ENCODE measurements at places on chromosomes 2 and 18.
A peak's percentile ranks its signal among the peaks of the same experiment; 100 is the strongest.

DNA sequence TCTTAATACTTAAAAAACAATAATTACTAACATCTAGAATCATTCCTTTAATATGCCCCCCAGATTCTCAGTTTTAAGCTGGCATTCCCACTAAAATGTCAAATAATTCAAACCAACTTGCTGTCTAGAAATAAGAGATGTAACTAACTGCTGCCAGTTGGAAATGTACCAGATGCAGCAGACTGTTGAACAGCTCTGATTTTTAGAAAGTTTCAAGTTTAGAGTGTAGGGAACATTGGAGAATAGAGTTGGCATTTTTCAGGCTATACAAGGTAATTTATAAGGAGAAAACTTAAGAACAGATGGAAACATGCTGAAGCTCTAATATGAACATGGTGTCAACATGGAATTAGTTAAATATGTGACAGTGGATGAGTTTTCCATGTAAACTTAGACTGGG lies 101.4 kb downstream of the PTRHD1 start:
- no peak for DNase-seq

DNA sequence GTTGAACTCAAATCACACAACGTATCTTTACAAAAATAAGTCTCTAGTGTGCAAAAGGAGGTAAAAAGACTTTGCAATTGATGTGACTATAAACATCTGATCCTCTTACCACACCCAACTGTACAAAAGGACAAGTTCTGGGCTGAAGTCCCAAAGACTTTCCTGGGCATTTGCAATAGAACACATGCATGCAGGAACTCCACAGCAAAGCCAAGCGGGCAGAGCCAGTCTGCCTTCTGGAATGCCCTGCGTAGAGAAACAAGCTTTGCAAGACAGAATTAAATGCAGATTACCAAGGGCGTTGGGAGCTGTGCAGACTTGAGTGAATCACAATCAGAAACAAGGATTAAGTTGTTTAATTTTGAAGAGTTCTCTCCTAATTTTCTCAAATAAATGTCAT lies 208.4 kb upstream of the ZNF521 start:
- DNase-seq: no peak

GRCh38 chr2:59025157-59025757 lies 784.1 kb upstream of the FANCL start:
- DNase-seq: no peak

GRCh38 chr2:76257802-76258201 lies 547.1 kb upstream of the GCFC2 start:
- no peak for DNase-seq

DNA sequence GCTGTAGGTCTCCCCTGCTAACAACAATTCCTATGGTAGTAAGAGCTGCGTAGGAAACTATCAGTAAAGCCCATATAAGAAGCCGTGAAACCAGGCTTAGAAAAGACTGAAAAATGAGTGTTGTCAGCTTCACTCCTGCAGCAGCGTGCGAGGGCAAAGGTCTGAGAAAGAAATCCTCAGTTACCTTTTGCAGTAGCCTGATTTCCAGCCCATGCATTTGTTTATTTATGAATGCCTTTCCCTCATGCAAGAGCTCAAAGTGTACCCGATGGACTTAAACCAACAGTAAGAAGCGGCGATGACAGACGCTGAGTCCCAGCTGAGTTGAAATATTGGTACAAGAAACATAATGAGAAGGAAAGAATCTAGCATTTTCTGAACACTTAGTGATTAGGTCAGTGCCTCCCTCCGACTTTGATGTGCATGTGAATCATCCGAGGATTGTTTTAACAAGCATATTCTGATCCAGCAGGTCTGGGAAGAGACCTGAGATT lies 15.0 kb upstream of the POLI start:
- DNase-seq: no peak

DNA sequence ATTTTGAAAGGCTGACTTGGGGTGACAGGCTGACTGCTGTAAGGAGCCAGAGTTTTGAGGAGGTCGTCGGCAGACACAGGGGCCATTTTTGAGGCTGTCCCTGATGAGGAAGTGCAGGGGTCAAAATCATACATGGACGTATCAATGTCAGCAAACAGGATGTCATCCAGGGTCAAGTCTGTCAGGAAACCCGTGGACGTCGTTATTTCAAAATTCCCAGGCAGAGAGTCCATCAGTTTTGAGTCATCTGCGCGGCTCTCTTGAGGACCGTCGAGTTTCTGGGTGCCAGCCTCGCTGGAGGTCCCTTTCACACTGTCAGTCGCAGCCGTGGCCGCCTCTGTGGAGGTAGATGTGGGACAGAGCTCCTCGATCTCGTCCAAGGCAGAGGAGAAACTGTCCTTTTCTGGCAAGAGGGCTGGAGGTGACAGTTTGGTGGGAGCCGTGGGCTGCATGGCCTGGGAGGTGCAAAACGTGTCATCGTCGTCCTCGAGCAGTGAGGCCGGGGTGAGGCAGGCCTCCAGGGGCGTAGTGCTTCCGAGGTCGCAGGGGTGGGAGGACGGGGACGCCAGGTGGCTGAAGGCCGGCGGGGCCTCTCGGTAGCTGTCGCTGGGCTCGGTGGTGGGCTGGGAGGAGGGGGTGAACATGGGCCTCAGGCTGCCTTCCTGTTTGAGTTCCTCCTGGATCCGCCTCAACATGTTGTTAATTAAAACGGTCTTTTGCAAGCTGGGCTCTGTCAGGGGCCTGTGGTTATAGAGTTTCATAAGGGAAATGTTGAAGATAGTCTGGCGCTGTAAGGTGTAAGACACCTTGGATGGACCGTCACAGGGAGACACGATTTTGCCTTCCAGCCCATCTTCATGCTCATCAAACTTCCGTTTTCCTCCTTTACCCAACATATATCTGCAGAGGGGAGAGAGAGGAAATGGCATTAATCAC lies 17.5 kb downstream of the SERTAD2 start:
- DNase-seq: no peak

GRCh38 chr2:240498958-240499260 lies 58.9 kb downstream of the ANKMY1 start:
- DNase-seq: no peak

DNA sequence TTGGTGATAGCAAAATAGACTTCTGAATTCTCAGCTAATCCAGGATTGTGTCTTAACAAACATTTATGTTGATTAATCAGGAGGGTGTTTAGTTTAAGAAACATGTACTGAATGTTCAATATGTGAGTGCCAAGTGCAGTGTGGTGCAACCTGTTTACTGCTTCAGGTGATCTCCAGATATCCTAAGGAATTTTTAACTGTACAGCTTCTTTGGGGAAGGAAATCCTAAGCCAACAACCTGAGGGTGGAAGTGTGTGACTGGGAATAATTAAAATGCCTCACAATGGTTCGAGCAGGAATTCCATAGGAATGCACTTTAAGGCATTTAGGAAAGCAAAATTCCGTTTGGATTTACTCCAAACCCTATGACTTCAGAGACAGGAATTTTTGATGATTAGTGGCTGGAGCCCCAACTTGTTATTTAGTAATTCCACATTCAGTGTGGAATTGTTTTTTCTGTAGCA lies 16.4 kb downstream of the CRIM1 start:
- no peak for DNase-seq

- no peak for DNase-seq
Measured at GRCh38 chr2:127228102-127228501, 8.0 kb upstream of the CYP27C1 start.

DNA sequence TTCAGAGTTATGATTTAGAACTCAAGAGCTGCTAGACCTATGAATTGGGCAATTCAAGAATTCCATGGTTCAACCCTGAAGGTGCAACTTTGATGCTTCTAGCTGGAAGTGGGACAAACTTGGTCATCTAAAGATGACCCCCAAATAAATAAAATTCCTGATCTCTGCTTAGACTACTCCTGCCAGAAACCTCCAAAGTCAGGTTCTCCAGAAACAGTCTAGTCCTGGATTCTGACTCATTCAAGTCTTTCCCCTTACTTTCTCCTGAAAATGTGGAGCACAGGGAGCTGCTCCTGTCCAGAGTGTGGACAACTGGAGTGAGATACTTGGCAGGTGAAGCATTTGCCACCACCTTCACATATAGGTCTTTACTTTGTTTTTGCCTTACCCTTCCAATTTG lies 557.7 kb upstream of the TNP1 start:
- no peak for DNase-seq

- no peak for DNase-seq
Measured at GRCh38 chr2:95265182-95265581, 9.1 kb upstream of the PROM2 start.

DNA sequence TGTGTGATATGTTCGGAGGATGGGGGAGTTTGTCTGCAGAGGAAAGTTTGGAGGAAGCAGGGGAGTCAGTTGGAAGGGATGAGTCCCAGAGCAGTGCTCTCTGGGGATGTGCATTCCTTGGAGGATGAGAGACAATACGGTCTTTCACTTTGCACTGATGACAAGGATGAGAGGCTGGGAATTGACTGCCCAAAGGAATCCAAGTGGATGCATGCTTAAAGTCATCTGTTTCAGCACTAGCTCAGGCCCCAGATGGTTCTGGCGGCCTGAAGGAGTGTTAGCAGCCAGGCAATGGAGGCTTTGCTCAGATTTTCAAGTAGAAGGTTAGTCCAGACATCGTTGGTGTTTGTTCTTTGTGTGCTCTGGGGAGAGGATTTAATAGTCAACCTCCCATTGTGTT lies 100.2 kb downstream of the CRIM1 start:
- no peak for DNase-seq

GRCh38 chr18:54151376-54151775 lies 73.1 kb downstream of the MBD2 start:
- no peak for DNase-seq

DNA sequence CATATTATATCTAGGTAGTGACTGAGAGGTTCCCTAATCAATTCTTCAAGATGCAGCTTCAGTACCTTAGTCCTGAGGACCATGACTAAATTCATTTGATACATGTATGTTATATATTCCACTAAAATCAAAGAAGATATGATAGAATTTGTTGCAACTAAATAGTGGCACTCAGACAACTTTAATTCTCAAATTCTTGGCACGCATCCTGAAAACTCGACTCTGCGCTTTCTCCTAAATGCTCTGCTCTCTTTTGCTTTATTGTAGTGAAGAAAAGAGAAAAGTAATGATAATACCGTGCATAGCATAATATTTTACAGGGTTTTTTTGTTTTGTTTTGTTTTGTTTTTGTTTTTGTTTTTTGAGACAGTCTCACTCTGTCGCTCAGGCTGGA lies 475.3 kb downstream of the ARHGAP15 start:
- no peak for DNase-seq

GRCh38 chr2:144472911-144473310 lies 47.0 kb downstream of the ZEB2 start:
- DNase-seq: no peak

- peak; percentile 13 for DNase-seq
Measured at GRCh38 chr2:26178746-26179436, 6.0 kb downstream of the GAREM2 start.

GRCh38 chr2:170436077-170436943 lies 258.4 kb downstream of the MYO3B start:
- no peak for DNase-seq

GRCh38 chr18:9437672-9438071 lies 37.6 kb upstream of the RALBP1 start:
- no peak for DNase-seq

DNA sequence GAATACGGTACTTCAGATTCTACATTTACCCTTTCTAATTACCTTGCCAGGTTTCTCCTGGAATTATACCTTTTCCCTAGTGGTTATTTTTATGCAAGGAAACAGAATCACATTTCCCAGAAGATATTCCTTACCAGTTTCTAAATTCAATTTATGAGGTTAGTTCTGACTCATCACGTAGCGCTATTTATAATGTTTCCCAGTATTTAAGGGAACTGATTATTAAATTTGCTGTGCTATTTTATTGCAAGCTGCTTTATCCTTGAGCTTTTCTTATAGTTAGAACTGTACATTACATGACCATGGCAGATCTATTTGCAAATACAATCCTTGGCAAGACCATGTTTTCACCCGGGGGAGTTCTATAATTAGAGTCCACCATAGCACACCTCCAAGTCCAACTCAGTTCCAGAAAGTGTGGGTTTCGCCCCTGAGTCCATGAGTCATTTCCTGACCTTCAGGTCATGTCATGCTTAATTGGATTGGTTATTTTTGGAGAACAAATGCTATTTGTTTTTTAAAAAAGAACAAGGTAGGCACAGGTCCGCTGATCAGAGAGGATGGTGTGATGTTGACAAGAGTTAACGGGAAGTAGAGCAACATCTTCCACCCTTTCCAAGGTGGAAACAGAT lies 126.6 kb downstream of the ZNF532 start:
- DNase-seq: no peak

DNA sequence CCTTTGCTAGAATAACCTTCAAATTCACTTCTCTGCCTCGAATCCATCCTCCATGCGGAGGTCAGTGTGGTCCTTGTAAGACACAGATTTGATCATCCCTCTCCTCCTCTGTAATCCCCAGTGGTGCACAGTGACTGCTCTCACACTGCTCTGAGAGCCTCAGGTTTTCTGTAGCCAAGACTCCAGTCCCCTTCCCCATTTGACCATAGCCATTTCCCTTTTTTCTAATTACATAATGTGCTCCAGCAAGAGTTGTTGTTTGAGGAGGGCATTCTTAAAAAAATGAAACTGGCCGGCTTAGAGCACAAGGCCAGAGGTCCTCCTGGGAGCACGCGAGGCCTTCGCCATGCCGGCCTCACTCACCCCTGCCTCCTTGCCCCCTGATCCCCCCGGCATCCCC lies 34.7 kb upstream of the LPIN1 start:
- DNase-seq: no peak

DNA sequence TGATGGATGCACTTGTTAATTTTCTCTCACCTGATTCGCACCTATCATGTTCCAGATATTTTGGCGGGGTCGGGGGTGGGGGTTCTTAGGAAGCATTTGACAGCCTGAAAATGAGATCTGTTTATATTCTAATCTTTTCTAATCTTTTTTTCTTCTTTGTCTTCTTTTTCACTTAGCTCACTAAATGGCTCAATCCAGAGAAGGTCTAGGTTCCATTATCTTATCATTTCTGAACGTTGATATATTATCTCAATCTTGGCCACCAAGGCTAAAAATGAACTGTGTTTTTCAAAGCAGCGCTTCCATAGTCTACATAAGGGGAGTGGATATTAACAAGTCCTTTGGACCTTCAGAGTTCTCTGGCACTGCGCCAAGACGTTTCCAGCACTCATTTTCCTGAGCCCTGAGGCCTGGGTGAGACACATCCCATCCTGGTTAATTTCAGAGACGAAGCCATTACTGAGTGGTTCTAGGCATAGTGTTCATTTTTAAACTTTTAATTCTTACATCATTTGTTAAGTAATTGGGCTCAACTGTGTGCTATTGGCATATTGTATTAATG lies 229.0 kb downstream of the SOX11 start:
- no peak for DNase-seq

DNA sequence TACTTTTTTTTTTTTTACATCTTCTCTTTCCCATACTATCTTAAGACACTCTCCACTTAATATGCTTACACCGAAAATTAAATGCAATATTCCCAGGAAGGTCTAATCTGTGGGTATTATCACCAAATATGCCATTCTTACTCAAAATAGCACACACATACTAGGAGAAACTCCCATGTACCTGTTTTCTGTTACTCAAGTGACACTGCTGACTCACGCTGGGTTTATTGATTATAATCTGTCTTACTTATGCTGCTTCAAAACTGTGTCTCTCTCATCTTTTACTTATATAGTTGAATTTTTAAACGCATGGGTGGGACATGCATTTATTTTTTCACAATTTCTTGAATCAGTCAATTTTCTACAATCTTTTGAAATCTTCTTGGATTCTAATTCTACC lies 29.9 kb downstream of the MRPL19 start:
- peak; percentile 13 for DNase-seq

- DNase-seq: no peak
Measured at GRCh38 chr2:241592126-241592845, 33.7 kb downstream of the BOK start.
